ENCODE measurements at places on chromosomes 7 and 10.

- DNase-seq = no peak
These were observed 335.1 kb upstream of the SEMA3A start for GRCh38 chr7:84529480-84530205.

- DNase-seq = no peak
These were observed 112.2 kb downstream of the CLEC2L start for GRCh38 chr7:139635526-139636302.

DNA sequence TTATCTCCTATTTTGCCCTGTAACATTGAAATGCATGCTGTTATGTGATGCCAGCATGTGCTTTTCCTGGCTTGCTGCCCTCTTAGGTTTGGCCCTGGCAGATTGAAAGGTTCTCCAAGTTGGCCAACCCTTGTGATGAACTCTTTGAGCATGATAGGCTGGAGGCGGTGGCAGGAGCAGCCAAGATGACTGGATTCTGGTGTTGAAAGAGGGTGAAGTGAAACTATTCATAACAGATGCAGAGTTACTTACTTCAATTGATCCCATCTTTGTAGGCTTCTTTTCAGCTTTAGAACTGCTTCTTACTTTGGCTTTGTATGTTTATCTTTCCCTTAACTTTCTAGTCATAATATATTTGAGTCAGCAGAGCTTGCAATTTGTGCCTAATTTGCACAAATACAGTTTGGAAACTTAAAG, 57.6 kb downstream of the BICC1 start:
- no peak for DNase-seq

DNA sequence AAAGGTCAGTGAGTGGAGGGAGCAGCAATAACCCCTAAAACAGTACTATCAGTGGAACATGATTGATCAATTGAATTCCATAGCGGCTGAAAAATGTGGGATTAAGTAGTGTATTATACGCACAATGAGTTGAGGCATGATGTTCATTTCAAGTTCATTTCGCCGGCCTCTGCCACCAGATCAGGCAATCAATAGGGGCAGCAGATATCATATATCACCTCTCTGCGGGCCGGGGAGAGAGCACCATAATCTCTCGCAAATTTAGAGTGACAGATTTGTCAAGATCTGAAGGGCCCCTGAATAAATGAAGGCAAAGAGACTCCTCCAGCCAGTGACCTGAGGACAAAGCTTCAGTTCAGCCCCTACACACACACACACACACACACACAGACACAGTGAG, 58.5 kb downstream of the PAX2 start:
- DNase-seq = no peak

GRCh38 chr7:127536741-127537140, 48.7 kb downstream of the GCC1 start:
- DNase-seq = peak; percentile 4

DNA sequence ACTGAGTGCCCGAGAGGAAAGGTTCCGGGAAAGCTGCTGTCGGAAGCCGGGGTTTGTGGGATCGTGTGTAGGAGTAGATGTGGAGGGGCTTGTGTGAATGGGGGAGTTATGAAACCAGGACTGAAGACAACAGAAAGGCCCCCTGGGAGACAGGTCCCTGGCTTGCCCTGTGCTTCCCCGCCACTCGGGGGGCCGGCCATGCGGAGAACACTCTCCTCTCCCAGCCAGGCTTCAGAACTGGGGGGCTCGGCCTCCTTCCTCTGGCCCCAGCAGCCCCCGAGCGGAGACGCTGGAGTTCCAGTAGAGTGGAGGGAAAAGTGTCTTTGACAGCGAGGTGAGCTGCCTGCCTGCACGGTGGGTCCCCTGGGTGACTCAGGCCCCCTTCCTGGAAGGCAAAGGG, 185.0 kb downstream of the MGMT start:
- DNase-seq = no peak

DNA sequence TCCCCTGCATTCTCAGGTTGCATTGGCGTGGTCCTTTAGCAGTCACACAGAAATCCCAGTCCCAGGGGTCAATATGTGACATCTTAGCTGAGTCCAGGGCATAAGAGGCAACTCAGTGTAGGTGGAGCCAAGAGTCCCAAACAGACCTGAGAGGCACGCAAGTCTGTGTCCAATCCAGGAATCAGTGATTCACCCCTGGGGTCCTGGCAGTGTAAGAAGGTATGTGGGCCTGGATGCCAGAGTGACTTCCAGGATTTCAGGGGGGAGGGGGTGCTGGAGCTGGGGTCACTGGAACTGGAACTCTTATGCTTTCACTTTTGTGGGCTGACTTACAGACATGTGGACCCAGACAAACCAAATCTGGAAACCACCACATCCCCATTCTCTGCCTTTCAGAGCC, 26.8 kb downstream of the FRMPD2 start:
- DNase-seq = no peak

DNA sequence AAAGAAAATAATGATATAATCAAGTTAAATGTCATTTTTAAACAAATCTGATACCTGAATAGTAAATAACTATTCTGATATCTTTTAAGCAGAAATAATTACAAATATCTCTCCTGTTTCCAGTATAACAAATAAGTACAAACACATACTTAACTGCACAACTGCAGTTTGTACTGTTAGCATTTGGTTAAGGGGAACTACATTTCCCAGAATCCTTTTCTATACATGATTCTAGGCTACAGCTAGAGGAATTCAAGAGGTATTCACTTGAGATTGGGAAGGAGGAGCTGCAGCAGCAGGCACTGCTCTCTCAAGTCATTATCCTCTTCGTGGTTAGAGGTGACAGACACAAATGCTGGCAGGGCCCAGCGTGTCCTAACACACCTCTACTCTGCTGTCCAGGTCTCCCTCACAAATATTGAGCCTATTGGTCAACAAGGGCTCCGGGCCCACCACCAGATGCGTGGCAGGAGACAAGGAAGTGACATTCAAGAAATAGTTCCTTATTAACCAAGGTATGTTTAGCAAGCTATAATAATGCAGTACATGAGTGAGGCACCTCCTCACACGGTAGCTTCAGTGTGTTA, 255.1 kb upstream of the MKLN1 start:
- no peak for DNase-seq

All from cerebellar nuclear complex (tissue), 1 donor.